ENCODE measurements at places on chromosomes 12 and 14. TPM values are rescaled to one million over a fixed set of nuclear protein-coding genes. Genes with fewer than 3 reads are reported as not detected.

DNA sequence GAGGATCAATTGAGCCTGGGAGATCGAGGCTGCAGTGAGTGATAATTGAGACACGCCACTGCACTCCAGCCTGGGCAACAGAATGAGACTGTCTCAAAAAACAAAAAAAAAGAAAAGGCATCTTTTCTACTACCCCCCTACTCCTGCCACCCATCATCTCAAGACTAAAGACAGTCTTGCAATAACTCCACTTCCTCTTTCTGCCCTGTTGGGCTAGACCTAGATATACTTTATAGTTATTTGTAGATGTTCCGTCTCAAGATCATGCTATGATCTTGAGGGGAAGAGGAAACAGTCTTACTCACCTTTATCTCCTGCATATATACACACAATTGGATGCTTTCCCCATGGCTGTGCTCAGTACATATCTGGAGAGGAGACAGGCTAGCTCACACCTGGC is 12.1 kb upstream of the ESPL1 start:
- no peak overlapping the region for H3K4me3 ChIP-seq
- no peaks in the 10 kb centered on the region for H3K27me3 ChIP-seq
- DNase-seq: no peak

DNA sequence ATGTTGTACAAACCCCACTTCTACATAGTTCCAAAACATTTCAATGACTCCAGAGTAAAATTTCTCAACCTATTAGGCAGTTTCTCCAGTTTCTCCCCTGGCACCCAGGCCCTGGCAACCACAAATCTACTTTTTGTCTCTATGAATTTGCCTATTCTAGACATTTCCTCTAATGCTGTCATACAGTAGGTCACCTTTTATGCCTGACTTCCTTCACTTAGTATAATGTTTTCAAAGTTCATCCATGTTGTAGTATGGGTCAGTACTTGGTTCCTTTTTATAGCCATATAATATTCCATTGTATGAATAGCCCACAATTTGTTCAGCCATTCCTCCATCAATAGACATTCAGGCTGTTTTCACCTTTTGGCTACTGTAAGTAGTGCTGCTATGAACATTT is 67.0 kb downstream of the SPRING1 start:
- no peak overlapping the region for H3K4me3 ChIP-seq
- H3K27ac ChIP-seq: no peak overlapping the region
- H3K36me3 ChIP-seq: no peaks in the 10 kb centered on the region
- H3K27me3 ChIP-seq: no peaks in the 10 kb centered on the region
- no peak for DNase-seq
- H3K4me1 ChIP-seq: peaks cover 23% of the 10 kb centered on the region

Gene CLEC4A
- 0.83 TPM for total RNA-seq

Gene MMP19
- 1.7 TPM for total RNA-seq

DNA sequence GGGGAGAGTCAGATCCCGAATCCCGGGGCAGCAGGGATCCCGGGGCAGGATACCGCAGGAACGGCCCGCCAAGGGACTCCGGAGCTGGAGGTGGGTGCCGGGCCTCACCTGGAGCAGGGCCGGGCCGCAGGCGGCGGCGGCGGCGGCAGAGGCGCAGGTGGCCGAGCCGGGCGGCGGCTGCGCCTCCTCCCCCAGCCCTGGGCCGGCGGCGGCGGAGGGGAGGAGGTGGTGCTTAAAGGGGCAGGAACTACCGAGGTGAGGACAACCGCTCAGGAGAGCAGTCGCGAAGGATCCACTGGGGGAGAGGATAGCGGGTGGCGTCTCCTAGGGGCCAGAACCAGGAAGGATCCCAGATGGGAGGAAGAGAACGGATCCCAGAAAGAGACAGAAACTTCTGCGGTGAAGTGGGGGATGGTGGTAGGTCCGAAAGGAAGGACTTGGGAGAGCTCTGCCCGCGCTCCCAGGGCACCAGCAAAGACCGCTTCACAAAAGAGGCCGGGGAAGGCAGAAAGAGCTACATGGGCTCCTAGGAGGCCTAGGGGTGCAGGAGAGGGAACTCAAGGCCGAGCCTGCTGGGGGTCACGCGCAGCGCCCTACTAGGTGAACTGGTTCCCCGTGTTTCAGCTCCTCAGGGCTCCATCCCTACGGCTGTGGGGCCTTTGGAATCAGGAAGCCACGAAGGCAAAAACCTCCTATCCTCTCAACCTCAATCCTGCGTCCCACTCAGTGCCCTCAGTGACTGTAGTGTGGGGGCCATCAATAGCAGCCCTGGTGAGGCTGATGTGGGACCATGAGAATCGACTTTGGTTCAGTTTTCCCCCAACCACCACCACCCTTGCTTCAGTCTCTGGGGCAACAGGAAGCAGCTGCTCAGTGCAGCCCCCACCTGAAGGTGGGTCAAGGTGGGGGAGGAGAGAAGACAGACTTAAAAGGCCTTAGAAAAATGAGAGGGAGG is 5.0 kb upstream of the BAZ2A start:
- peaks cover 22% of the 10 kb centered on the region for H3K36me3 ChIP-seq
- no peaks in the 10 kb centered on the region for H3K27me3 ChIP-seq
- peaks cover 63% of the 10 kb centered on the region for H3K4me1 ChIP-seq
- peak overlapping the region; percentile 97 for H3K4me3 ChIP-seq

All from activated naive CD8-positive, alpha-beta T cell treated with anti-CD3 and anti-CD28 coated beads, Interleukin-2, amount 10 ng/mL, durations not matched to agents 7 days and 5 days (primary cell).